ENCODE measurements at places on chromosomes 5 and 9. TPM values are rescaled to one million over a fixed set of nuclear protein-coding genes. Genes with fewer than 3 reads are reported as not detected.

The CDH9 gene
- total RNA-seq = not detected

The NUTM2F gene
- total RNA-seq = not detected

The DOCK2 gene
- total RNA-seq = 249 TPM

The PDCD1LG2 gene
- total RNA-seq = 0.50 TPM

The PPP3R2 gene
- total RNA-seq = not detected

The FOXE1 gene
- total RNA-seq = not detected

The SLC36A3 gene
- not detected for total RNA-seq

The CDHR2 gene
- 2.4 TPM for total RNA-seq

The F12 gene
- total RNA-seq = 0.62 TPM

The CAVIN4 gene
- total RNA-seq = 0.13 TPM

- H3K36me3 ChIP-seq = peaks cover 4% of the 10 kb centered on the region
- H3K27ac ChIP-seq = peak overlapping the region; percentile 95
- H3K27me3 ChIP-seq = no peaks in the 10 kb centered on the region
- H3K4me3 ChIP-seq = no peak overlapping the region
Observed at GRCh38 chr5:40385544-40385943, 294.2 kb upstream of the PTGER4 start.

DNA sequence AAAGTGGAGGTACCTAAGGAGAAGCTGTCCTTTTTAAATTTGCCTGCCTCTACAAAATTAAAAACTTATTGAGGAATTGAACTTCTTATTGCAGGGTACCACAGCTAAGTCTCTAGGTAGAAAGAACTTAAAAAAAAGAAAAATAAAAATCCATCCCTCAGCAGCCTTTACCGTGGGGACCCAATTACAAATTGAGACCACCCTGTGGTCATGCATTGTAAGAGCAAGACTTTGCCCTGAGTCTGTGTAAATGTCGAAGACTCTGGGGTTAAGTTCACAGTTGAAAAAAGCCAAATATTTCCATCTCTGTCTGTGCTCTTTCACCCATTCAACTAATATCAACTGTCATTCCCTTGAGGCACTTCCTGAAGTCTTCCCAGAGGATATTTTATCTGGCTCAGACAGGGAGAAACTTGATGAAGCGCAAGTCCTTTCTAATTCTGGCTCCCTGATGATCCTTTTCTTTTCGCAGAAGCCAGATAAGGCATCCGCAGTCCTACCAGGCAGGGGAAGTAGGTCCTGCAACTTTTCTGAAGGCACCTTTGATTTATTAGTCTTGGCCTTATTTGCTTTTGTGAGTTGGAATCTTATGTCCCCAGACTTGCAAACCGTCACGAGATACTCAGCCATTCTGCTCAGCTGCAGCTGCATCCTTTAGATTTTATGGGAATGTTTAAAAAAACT lies 323.8 kb upstream of the WWC1 start:
- H3K27ac ChIP-seq = no peak overlapping the region
- no peaks in the 10 kb centered on the region for H3K36me3 ChIP-seq
- H3K4me3 ChIP-seq = no peak overlapping the region
- DNase-seq = no peak
- peaks cover 3% of the 10 kb centered on the region for H3K27me3 ChIP-seq

GRCh38 chr9:23907343-23907742 lies 81.3 kb upstream of the ELAVL2 start:
- H3K4me1 ChIP-seq = no peaks in the 10 kb centered on the region
- no peaks in the 10 kb centered on the region for H3K27me3 ChIP-seq
- no peaks in the 10 kb centered on the region for H3K36me3 ChIP-seq
- H3K27ac ChIP-seq = no peak overlapping the region
- no peak overlapping the region for H3K4me3 ChIP-seq
- no peak for DNase-seq

- no peak for DNase-seq
- H3K27me3 ChIP-seq = peaks cover 23% of the 10 kb centered on the region
- peaks cover 2% of the 10 kb centered on the region for H3K36me3 ChIP-seq
- H3K27ac ChIP-seq = peak overlapping the region; percentile 86
Observed at GRCh38 chr5:75050415-75050814, 1.9 kb downstream of the GCNT4 start.

- H3K27ac ChIP-seq = peak overlapping the region; percentile 91
- H3K4me1 ChIP-seq = peaks cover 37% of the 10 kb centered on the region
- no peaks in the 10 kb centered on the region for H3K27me3 ChIP-seq
- peak; percentile 43 for DNase-seq
- H3K4me3 ChIP-seq = peak overlapping the region; percentile 96
Observed at GRCh38 chr5:150001660-150002486, 1.3 kb downstream of the HMGXB3 start.

DNA sequence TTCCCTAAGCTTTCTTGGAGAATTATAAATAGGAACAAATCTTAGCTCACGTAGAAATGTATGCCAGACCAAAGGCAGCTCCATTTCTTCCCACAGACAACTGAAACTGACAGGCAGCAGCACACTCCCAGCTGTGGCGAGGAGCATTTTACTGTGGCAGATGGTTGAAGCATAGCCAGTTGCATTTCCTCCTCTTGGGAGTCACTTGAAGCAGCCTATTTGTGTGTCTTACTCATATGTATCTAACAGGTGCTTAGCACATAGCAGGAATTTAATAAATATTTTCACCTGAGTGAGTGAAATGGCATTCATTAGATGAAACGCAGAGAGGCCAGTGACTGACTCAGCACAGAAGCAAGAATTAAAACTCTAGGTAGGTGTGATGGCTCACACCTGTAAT lies 12.3 kb upstream of the MTMR12 start:
- no peaks in the 10 kb centered on the region for H3K27me3 ChIP-seq
- H3K36me3 ChIP-seq = no peaks in the 10 kb centered on the region
- H3K4me3 ChIP-seq = no peak overlapping the region
- DNase-seq = no peak
- H3K4me1 ChIP-seq = peaks cover 2% of the 10 kb centered on the region

- no peaks in the 10 kb centered on the region for H3K27me3 ChIP-seq
- no peak overlapping the region for H3K4me3 ChIP-seq
- no peaks in the 10 kb centered on the region for H3K36me3 ChIP-seq
- no peak overlapping the region for H3K27ac ChIP-seq
- no peaks in the 10 kb centered on the region for H3K4me1 ChIP-seq
Observed at GRCh38 chr9:121814594-121814993, 163.2 kb downstream of the DAB2IP start.

DNA sequence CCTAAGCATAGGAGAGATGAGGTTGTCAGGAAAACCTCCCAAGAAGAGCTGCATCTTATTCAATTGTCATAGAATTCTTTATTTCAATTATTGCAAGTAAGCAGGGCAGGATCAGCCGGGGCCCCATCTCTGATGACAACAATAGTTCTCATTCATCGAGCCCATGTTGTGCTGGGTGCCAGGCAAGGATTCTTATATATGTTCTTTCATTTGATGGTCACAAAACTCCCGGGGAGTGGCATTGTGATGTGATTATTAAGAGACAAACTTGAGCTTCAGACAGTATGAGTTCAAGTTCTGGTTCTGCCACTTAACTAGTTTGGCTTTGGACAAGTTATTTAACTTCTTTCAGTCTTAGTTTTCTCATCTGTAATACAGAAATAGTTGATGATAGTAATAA lies 8.5 kb downstream of the FUBP3 start:
- H3K27ac ChIP-seq = no peak overlapping the region
- no peaks in the 10 kb centered on the region for H3K36me3 ChIP-seq
- H3K4me1 ChIP-seq = peaks cover 27% of the 10 kb centered on the region
- DNase-seq = no peak

- peaks cover 7% of the 10 kb centered on the region for H3K36me3 ChIP-seq
- H3K4me3 ChIP-seq = no peak overlapping the region
- no peaks in the 10 kb centered on the region for H3K27me3 ChIP-seq
- H3K27ac ChIP-seq = peak overlapping the region; percentile 54
- H3K4me1 ChIP-seq = peaks cover 12% of the 10 kb centered on the region
- no peak for DNase-seq
Observed at GRCh38 chr5:154369682-154370081, 76.1 kb upstream of the SAP30L start.

- no peak overlapping the region for H3K4me3 ChIP-seq
- no peak overlapping the region for H3K27ac ChIP-seq
- no peak for DNase-seq
- no peaks in the 10 kb centered on the region for H3K4me1 ChIP-seq
Observed at GRCh38 chr9:70177121-70177520, 81.7 kb upstream of the SMC5 start.

GRCh38 chr5:78482948-78483347 lies 122.5 kb downstream of the SCAMP1 start:
- no peak overlapping the region for H3K27ac ChIP-seq
- H3K27me3 ChIP-seq = no peaks in the 10 kb centered on the region
- peaks cover 11% of the 10 kb centered on the region for H3K4me1 ChIP-seq
- no peak for DNase-seq
- H3K4me3 ChIP-seq = no peak overlapping the region

- peaks cover 22% of the 10 kb centered on the region for H3K4me1 ChIP-seq
- H3K36me3 ChIP-seq = peaks cover 4% of the 10 kb centered on the region
- peak overlapping the region; percentile 97 for H3K27ac ChIP-seq
Observed at GRCh38 chr5:179558932-179559283, 8.6 kb downstream of the RUFY1 start.

DNA sequence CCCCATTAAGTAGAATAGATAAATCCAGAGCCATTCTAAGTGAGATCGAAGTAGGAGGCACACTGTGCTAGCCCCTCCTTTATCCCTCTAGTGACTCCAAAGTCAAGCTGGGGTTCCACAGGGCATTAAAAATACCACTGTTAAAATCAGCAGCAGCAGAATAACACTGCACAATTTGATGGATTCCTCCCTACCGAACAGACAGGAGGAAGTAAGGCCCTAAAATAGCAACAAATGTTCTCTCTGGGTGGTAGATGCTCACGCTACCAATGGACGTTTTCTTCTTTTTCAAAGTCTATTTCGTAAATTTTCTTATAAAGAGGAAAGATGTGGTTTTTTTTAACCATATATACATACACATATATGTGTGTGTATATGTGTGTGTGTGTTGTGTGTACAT lies 54.4 kb downstream of the FBXW11 start:
- no peak overlapping the region for H3K4me3 ChIP-seq
- peaks cover 10% of the 10 kb centered on the region for H3K4me1 ChIP-seq
- H3K27ac ChIP-seq = no peak overlapping the region

DNA sequence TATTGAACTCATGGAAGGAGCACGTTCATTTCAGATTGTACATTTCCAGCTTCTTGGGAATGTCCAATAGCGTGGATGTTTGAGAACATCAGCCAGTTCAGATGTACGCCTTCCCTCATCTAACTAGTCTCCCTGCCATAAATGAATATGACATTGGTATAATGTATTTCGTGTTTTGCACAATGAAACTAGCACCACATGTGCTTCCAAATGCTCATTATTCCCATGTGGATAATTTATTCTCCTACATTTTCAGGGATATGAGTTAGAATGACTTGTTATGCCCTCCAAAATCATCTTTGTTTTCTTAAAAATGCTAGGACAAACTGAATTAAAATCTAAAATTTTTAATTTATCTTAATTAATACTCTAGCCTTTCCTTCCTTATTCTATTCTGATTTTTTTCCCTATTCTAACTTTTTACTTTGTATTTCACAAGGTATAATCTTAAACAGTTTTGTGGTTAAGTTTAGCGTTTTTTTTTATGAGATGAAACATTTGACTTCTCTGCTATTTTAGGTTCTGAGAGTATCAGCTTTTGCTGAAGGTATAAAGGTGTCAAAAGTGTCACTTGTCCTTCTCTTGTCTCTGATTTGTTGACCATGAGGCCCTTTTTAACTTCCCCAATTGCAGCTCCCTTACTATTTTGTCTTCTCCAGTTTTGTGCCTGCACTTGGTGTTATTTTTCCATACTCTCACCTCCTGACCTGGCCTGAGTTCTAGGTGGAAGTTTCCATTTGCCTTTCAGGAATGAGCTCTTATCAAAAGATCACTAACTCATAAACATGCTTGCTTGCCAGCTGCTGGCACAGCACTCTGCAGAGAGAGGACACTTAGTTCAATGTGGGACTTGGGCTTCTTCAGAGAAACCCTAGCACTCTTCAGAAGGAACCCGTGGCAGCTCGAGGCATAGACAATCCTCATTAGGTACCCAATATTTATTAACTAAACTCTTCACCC lies 106.8 kb downstream of the FRMD3 start:
- no peak overlapping the region for H3K4me3 ChIP-seq
- no peak overlapping the region for H3K27ac ChIP-seq
- no peak for DNase-seq
- peaks cover 3% of the 10 kb centered on the region for H3K4me1 ChIP-seq

GRCh38 chr9:123724211-123724796 lies 205.6 kb downstream of the DENND1A start:
- H3K4me3 ChIP-seq = no peak overlapping the region
- H3K27ac ChIP-seq = no peak overlapping the region
- DNase-seq = no peak
- H3K27me3 ChIP-seq = no peaks in the 10 kb centered on the region

DNA sequence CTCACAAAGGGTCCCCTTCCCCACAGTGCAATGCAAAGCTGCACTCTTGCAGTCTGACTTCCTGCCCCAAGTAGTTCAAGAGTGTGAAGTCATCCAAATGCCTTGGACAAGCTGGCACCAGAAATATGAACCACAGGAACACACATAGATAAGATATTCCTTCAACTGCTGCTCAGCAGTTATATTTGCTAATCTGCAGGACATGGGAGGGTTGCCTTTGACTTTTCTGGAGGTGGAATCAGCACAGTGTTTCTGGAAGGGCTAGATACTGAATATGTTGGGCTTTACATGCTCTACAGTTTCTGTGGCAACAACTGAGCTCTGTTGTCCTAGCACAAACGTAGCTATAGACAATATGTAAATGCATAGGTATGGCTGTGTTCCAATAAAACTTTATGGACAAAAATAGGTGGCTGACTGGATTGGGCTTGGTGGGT lies 96.7 kb upstream of the PCA3 start:
- H3K36me3 ChIP-seq = peaks cover 2% of the 10 kb centered on the region
- no peak for DNase-seq
- no peak overlapping the region for H3K27ac ChIP-seq

DNA sequence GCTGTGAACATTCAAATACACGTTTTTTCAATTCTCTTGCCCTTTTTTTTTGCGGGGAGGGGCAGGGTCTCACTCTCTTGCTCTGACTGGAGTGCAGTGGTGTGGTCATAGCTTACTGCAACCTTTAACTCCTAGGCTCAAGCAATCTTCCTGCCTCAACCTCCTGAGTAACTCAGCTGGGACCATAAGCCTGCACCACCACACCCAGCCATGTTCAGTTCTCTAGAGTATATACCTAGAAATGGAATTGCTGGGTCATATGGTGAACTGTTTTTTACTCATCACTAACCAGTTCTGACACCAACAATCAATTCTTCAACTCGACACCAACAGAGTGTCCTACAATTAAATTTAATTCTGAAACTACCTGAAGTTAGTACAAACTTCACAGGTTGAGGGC lies 85.5 kb upstream of the ZNF169 start:
- no peak for DNase-seq
- peaks cover 52% of the 10 kb centered on the region for H3K4me1 ChIP-seq
- H3K4me3 ChIP-seq = no peak overlapping the region
- peak overlapping the region; percentile 94 for H3K27ac ChIP-seq
- H3K36me3 ChIP-seq = no peaks in the 10 kb centered on the region
- H3K27me3 ChIP-seq = no peaks in the 10 kb centered on the region

DNA sequence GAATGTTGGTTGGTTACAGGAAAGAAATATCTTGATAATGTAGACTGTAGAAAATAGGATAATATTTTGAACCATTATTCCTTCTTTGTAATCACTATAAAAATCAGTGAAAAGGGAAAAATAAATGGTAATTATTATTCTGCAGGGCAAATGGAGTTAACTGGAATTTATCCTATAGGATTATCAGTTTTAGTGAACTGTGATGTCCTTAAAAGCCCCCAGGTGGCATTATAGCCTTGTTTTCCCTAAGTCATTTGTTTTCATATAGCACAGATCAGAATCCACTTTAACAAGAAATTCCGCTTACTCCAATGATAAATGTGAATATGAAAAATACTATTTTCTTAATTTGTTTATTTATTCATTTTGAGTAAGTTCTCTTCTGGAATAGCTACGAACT lies 26.2 kb upstream of the WDR41 start:
- H3K27ac ChIP-seq = no peak overlapping the region
- no peaks in the 10 kb centered on the region for H3K36me3 ChIP-seq
- H3K4me1 ChIP-seq = no peaks in the 10 kb centered on the region
- no peak overlapping the region for H3K4me3 ChIP-seq

Measured in T-helper 17 cell (primary cell).